ENCODE measurements at places on chromosomes 3 and 15.

DNA sequence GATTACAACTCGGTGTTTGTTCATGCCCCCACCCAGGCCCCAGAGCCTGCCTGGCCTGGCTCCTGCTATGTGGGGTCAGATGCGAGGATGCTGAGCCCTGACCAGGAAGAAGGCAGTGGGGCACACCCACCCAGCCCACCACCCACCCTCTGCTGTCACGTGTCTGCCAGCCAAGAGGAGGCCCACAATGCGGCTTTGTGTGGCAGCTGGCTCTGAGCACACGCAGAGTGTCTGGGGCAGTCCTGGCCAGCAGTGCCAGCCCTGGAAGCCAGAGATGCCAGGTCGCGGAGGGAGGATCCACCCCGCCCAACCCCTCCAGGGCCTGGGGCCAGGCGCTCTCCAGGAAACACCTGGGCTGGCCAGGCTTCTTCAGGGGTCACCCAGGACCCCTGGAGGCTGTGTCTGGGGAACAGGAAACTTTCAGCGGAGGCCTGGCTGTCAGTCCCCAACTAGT lies 26.4 kb upstream of the KLF13 start:
- no peak for DNase-seq

- peak; percentile 82 for DNase-seq
These were observed 138.7 kb downstream of the PEX5L start for GRCh38 chr3:179898024-179898423.

DNA sequence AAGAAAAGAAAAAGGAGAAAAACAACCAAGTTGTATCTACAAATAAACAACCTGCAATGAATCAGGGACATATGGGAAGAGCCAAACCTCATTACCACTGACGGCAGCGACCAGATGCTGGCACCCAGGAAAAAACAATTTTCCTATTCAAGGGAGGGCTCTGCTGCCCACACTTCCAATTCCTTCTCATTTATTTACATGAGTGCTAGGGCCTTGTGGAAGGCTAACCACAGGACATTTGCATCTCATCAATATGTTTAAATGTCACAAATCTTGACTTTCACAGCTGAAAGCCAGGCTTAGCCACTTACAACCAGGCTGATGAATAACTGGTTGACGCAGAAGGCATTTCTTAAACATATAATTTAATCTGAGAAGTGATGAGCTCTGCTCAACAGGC lies 36.0 kb downstream of the RFTN1 start:
- DNase-seq: peak; percentile 49

DNA sequence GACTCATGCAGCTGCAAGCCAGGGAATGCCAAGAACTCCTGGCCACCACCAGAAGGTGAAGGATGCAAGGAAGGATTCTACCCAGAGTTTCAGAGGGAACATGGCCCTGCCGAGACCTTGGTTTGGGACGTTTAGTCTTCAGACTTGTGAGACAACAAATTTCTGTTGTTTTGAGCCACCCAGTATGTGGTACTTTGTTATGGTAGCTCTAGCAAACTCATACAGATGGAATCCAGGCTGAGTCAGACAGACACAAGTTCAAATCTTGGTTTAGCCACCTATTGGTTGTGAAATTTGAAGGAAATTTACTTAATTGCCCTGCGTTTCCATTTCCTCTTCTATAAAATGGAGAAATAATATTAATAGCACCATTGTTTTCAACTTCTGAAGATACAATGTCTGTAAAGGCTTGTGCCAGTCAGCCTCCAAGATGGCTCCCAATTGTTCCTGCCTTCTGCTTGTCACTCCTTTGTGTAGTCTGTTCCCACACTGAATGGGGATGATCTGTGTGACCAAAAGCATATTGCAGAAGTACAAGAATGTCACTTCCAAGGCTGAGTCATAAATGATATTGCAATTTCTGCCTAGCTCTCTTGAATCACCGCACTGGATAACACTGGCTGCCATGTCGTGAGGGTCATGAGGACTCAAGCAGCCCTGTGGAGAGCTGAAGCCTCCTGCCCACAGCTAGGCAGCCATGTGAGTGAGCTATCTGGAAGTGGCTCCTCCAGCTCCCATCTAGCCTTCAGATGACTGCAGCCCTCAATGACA lies 223.5 kb upstream of the PROK2 start:
- DNase-seq: peak; percentile 61

DNA sequence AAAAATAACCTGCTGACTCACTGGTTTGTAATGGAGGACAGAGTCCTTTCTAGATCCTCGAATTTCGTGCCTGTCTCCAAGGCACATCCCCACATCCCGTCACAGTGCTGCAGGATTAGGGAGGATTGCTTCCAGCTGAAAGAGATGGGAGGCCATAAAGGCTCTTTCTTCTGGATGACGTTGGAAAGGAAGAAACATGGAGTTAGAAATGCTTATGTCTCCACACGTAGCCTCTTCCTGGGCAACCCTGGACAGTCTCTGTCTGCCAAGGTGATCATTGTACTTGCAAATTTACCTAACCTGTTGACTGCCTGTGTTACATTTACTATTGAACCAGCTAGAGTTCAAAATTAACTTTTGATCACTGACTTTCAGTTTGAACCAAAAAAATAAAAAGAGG lies 27.6 kb upstream of the VILL start:
- DNase-seq: no peak

- DNase-seq: peak; percentile 89
These were observed 4.1 kb downstream of the MBNL1 start for GRCh38 chr3:152272771-152273242.

DNA sequence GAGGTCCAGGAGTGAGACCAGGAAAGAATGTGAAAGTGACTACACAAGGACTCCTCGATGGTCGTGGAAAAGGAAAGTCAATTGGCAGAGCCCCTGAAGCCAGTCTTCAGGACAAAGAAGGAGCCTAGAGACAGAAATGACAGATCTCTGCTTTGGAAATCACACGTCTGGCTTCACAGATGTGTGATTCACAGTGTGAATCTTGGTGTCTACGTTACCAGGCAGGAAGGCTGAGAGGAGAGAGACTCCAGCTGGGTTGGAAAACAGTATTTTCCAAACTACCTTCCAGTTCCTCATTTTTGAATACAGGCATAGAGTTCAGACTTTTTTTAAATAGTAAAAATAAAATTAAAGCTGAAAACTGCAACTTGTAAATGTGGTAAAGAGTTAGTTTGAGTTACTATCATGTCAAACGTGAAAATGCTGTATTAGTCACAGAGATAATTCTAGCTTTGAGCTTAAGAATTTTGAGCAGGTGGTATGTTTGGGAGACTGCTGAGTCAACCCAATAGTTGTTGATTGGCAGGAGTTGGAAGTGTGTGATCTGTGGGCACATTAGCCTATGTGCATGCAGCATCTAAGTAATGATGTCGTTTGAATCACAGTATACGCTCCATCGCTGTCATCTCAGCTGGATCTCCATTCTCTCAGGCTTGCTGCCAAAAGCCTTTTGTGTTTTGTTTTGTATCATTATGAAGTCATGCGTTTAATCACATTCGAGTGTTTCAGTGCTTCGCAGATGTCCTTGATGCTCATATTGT lies 6.0 kb downstream of the CCR2 start:
- peak; percentile 40 for DNase-seq

All from ELR (cell line).